ENCODE measurements at places on chromosomes 3 and 15.

GRCh38 chr15:96893159-96893906 lies 562.8 kb downstream of the NR2F2 start:
- DNase-seq, result no peak

GRCh38 chr3:4394567-4394966 lies 72.5 kb downstream of the SUMF1 start:
- DNase-seq, result no peak

DNA sequence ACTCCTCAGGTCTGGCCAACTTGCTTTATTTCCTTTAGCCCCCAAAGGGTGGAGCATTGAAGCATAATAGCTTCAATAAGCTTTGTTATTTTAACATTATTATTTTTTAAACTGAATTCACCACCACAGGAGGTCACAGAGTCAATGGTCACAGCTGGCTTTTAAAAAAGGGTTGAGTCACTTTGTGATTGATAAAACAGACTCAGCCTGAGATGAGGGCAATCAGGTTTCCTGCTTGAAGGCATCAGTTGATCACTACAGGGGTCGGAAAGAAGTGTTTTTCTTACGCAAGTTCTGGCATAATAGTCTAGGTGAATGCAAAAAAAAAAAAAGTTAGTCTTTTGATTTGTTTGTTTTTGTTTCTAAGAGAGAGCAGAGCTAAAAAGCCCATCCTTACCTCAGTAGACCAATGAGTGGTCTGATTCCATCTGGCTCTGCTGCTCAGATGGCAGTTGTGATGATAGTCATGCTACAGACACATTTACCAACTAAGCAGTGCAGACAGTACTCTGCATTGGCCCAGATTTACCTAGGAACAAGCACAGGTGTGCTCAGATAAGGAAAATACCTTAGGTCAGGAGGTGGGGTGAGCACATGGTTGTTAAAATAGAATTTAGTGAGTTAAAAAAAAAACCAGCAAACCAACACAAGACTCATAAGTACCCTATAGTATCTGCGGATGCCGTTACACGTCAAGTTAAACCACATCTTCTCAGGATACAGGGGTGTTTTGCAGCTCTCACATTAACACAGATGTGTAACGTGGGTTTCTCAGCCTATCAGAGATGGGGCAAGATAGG lies 22.6 kb downstream of the ZNF80 start:
- no peak for DNase-seq

GRCh38 chr3:42511736-42512135 lies 9.3 kb downstream of the VIPR1 start:
- no peak for DNase-seq

DNA sequence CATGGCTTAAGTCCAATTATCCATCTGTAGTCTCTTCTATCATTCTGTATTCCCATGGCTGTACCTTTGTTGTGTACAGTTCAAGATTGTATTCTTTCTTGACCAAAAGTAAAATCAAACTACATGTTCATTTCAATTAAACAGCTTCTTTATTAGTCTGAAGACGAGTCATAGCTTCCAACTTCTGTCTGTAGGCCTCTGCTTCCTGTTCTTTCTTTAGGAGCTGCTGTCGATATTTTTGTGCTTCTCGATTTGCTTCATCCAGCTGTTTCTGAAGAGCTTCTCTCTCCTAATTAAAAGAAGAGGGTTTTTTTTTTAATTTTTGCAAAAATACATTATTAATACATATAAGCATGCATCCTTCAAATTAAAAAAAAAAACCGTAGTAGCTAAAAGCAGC lies 13.0 kb upstream of the HDC start:
- DNase-seq, result no peak

- no peak for DNase-seq
Observed at GRCh38 chr15:70198441-70199123, 100.9 kb upstream of the TLE3 start.

DNA sequence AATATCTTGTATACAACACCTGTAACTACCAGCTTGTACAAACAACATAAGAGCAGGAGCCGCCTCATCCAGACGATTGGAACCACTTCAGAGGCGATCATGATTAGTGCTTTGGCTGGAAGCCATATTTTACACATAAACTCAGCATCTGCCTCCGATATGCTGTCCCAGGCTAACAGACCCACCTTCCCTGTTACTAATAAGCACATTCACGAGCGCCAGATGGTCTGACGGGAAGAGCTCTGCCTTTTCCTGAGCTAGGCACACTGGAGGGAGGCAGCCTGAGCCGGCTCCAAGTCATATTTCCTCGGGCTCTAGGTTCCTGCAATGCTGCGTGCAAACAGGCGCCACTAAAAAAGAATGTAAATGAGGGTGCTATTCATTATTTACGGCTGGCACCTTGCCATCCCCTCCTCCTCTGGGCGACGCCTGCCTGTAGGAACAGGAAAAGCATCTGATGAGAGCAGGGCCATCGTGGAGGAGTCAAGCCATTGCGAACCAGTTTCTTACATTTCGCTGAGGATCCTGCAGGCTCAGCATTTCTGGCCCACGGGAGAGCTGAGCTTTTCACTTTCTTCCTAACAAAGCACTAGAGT lies 98.2 kb downstream of the ANXA2 start:
- no peak for DNase-seq

All from activated naive CD4-positive, alpha-beta T cell (primary cell).